RWPE2 (cell line): ENCODE measurements at places on chromosomes 2 and 18.
A peak's percentile ranks its signal among the peaks of the same experiment; 100 is the strongest.

GRCh38 chr2:118667964-118668363 is 179.5 kb downstream of the EN1 start:
- no peak for DNase-seq

GRCh38 chr2:150466741-150467620 is 20.5 kb downstream of the RND3 start:
- no peak for DNase-seq

GRCh38 chr2:177187631-177188312 is 24.8 kb upstream of the HNRNPA3 start:
- DNase-seq = no peak

- DNase-seq = no peak
Observed at GRCh38 chr18:41842886-41843285, 112.1 kb upstream of the PIK3C3 start.

GRCh38 chr2:95024960-95025405 is 525 bp upstream of the MAL start:
- DNase-seq = no peak

DNA sequence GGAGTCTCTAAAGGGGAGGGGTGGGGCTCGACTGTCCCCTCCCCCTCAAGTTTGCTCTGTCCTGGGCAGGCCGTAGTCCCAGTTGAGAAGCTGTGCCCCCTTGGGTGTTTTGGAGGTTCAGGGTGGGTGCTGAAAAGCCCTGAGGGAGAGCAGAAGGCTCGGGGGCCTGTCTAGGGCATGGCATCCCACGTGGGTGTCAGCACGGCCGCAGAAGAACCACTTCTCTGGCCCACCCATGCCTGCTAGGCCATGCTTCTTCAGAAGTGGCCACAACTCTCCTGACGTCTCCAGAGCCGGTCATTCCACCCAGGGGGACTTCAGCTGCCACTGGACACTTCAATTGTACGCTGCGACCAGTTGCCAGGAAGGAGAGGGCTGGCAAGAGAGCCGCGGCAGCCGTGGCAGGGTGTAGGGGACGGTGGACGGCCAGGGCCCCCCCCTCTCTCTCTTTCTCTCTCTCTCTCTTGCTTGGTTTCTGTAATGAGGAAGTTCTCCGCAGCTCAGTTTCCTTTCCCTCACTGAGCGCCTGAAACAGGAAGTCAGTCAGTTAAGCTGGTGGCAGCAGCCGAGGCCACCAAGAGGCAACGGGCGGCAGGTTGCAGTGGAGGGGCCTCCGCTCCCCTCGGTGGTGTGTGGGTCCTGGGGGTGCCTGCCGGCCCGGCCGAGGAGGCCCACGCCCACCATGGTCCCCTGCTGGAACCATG is at the start of gene INPP5D:
Gene INPP5D (plus strand): TSS at position 546 of the 704 bp plus-strand sequence. CDS start 137 bp downstream, at position 683.
- no peak for DNase-seq

DNA sequence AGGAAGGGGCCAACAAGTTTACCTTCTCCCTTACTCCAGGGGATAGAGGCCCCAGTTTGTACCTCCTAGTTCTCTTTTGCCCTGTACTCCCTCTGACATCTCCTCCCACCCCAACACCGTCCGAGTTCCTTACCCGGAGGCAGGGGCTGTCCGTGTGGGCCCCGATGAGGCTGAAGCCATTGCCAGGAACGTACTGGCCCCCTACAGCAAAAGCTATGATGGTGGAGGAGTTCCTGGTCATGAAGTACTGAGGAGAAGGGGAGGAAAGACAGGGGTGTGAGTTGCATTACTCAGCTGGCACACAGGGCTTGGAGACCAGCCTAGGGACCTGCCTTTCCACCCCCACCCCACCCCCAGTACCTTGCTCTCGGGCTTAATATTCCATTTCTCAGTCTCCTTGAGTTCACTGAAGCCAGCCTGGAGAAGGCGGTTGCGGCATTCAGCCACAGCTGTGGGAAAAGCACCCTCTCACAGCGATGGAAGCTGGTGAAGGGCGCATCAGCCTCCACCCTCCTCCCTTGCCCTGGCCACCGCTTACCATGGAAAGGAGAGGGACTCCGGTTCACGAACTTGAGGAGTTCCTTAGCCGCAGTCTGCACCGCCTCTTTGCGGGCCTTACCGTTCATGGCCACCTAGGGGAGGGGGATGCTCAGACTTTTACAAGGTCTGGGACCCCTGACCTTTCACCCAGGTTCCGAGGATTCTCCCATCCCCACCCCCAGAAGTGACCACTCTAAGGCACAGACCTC is 1.0 kb downstream of the DNPEP start:
- no peak for DNase-seq

- DNase-seq = no peak
Observed at GRCh38 chr2:198546122-198546521, 741.7 kb downstream of the PLCL1 start.

GRCh38 chr2:221731432-221732145 is 159.5 kb upstream of the EPHA4 start:
- DNase-seq = no peak

- no peak for DNase-seq
Observed at GRCh38 chr2:231621051-231621879, 28.6 kb downstream of the TEX44 start.

- DNase-seq = no peak
Observed at GRCh38 chr2:230602562-230603230, 109.9 kb upstream of the CAB39 start.

GRCh38 chr18:24802456-24802855 is 342.0 kb downstream of the HRH4 start:
- DNase-seq = no peak

DNA sequence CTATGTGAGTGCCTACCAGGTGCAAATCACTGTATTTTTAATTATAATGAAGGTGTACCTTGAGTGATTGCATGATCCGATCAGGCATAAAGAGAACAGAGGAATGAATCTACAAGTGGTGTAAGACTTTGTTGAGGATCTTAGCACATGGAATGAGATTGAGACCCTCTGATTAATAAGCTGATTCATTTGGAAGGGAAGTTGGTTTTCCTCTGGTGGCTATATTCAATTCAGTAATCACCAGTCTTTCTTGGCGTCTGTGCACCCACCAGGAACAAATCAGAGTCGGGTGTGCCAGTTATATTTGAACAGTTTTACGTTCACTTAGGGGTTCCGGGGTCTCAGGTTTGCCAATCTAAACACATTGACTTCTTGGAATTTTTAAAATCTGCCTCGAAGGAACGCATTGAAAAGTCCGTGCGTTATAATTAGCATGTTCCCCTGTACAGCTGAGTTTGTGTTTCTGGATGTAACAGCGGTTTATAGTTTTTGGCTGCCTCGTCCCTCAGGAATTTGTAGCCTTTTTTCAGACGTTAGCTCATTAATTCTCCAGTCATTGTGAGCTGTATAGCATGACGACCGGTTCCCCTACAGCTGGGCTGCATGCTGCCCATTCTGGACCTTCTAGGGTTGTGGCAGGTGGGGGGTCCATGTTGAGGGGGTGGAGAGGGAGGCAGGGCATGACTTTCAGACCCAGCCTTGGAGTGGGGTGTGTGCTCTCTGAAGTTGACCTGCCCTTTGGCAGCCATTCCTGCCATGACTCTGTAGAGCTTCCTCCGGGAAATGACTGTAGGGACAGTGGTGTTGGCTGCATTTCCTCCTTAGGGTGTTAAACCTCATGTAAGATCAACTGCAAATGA is 20.3 kb downstream of the MYO1B start:
- DNase-seq = no peak

- DNase-seq = no peak
Observed at GRCh38 chr2:118855451-118856279, 8.2 kb upstream of the EN1 start.

DNA sequence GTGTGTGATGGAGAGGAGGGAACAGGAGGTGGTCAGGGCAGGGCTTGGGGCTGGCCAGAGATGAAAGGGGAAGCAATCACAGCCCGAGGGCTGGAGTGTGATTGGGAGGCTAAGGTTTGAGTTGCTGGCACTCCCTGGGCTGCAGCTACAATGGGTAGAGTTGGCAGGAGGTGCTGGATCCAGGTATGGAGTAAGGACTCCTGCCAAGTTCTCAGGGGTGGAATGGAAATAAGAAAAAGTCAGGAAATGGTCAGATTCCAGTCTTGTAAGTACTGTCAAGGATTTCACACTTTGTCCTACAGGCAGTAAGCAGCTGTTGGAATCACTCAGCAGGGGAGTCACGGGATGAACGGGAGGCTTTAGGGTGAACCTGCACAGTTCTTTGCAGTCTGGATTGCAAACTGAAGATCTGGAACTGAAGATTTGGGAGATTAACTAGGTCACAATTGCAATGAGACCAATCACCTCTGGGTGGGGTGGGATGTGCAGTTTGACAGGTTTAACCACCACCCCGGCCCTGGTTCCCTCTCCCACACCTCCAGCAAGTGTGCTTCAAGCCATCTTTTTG is 10.9 kb upstream of the INPP5D start:
- DNase-seq = no peak

DNA sequence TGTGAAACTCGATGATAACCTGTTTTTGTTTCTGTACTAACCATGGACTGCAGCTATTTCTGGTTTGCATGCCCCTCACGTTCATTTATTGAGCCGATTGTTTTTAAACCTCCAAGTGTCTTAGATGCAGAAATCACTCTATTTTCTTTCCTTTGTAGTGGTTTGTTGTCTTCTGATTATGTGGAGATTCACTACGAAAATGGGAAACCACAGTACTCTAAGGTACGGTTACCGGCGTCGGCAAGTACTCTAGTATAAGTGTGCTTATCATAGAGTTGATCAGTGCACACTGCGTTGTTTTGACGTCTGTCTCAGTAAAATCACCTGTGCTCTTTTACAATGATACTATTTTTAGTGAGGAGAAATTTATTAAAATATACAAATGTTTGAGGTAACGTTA is 87.4 kb downstream of the ADAM23 start:
- DNase-seq = no peak

- no peak for DNase-seq
Observed at GRCh38 chr2:227888289-227888688, 16.9 kb downstream of the DAW1 start.

GRCh38 chr2:86124683-86125082 is 18.6 kb downstream of the PTCD3 start:
- no peak for DNase-seq

- DNase-seq = no peak
Observed at GRCh38 chr2:197950724-197951123, 146.3 kb downstream of the PLCL1 start.

DNA sequence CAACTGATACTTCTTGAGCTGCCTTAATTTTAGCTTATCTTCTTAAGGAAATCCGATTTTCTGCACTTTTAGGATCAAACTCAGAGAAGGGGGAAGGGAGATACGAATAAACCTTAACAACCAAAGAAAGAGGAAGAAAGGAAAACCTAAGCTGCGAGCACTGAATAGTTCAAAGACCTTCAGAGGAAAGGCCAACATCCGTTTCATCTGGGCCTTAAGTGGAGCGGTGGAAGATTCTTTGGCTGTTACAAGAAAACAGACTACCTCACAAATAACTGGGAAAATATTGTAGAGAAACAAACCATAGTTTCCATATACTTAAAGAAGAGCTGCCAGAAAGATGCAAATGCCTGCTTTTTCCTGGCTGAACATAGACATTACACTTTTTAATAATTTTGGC is 43.6 kb downstream of the VIT start:
- no peak for DNase-seq

DNA sequence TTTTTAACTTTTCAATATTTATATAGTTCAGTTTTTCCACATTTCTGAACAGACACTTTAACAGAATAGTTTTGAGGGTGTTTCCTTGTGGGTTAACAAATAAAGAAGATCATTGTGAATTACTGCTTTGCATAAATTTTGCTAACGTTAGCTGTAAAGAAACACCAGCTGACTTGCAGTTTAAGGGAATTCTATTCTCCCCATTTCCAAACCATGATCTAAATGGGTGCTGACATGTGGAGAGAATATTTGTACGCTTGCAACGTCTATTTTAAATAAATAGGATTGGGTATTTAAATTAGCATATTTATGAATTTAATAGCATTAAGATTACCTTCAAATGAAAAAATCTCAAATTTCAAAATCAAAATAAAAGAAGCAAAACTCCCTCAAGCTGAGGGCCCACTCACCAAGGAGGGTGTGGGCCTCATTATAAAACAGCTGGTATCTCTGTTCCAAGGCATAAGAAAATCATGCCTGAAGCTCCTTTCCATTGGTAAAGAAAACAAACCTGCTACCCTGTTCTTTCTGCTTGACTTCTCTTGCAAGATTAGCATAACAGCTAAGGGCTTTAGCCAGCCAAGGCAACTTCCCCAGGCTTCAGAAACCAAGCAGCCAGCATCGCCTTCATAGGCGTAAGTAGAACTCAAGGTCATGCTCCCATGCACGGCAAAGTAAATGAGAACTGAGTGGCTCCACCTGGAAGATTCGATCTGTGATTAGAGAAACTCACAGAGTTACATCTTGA is 3.2 kb downstream of the MRO start:
- no peak for DNase-seq

- DNase-seq = no peak
Observed at GRCh38 chr2:1594123-1594372, 150.3 kb downstream of the PXDN start.

- no peak for DNase-seq
Observed at GRCh38 chr2:64383016-64383591, 70.9 kb upstream of the LGALSL start.

DNA sequence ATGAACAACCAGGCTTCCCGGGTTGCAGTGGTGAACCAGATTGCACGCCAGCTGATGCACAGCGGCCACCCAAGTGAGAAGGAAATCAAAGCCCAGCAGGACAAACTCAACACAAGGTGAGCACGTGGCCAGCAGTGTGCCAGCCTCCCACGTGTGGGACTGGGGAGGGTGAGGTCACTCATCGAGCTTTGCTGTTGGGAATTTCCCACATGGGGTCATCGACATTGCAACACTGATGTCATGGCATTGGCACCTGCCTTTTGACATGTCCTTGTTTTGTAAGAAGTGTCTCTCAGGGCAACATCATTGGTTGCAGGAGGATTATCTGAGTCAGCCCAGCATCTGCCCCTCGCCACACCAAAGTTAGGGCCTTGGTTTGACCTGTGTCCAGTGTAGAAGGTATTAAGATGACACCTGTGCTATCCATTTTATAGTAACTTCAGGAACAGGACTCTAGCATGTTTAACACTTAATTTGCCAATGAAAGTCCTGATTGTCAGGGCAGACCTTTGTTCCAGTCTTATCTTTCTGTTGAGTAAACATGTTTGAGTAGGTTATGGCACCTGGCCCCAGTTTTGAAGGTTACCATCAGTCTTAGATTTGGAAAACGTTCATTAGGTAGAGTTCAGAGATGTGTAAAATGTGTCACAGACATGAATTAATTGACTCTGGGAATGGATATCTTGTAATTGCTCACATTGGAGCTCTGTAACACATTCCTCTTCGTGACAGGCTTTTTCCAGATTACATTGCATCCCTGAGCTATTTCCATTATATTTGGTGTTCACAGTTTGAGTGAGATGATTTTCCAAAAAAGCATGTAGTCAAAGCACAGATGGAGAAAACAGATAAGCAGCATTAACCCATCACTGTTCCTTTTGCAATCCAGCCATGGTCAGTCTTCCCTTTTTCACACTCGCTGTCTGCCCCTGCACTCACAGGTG is 93.3 kb upstream of the EML6 start:
- no peak for DNase-seq

DNA sequence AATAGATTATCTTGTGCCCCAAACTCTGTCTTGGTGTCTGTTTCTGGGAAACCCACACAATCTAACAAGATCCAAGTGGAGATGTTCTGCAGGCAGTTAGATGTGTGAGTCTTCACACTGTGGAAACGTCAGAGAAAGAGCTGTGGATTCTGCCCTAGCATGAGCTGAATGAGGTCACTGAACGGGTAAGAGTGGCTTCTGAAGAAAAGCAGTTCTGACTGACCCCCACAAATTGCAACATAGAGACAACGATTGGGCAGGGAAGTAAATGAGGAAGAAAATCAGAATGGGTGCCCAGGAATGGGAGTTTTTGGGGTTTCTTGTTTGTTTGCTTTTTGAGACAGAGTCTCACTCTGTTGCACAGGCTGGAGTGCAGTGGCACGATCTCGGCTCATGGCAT is 12.9 kb upstream of the RPL37A start:
- no peak for DNase-seq

GRCh38 chr2:101252408-101253012 is at the start of gene CNOT11:
Gene CNOT11, plus strand, starts transcription at chr2:101252886. Its CDS starts 79 bp downstream, at chr2:101252965.
- DNase-seq = peak; percentile 98
